ENCODE measurements at places on chromosomes 6 and 20.

GRCh38 chr6:33289784-33290315, 449 bp downstream of the PFDN6 start:
- no peak for DNase-seq

DNA sequence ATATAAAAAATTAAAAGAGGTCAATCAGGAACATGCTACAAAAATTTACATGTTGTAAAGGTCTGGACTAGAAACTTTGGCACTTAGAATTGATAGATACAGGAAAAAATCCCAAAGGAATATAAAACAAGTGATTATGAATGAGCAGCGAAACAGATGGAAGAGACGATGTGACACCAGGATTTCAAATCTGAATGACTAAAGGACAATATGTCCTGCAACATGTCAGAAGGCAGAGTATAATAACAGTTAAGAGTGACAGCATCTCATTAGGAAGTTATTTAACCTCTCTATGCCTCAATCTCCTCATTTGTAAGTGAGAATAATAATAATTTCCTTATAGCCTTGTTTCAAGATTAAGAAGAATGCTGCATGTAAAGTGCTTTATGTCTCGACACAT, 50.3 kb downstream of the FRK start:
- no peak for DNase-seq

DNA sequence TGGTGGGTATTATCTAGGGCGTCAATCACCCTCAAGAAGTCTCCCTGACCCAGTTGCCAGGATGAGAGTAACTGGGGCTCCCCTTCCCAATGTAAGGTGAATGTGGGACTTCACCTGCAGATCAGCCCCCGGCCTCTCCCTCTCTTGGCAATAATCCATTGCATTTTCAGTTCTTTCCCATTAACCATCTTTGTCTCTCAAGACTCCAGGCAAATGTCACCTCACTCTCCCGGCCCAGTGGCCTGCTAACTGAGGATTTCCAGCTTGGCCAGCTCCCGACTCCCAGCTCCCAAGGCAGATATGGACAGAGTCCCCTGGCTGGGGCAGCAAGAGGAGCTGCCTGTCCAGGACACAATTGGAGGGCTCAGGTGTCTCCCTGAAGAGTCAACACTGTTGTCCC, 7.3 kb downstream of the ETV7 start:
- DNase-seq: no peak

DNA sequence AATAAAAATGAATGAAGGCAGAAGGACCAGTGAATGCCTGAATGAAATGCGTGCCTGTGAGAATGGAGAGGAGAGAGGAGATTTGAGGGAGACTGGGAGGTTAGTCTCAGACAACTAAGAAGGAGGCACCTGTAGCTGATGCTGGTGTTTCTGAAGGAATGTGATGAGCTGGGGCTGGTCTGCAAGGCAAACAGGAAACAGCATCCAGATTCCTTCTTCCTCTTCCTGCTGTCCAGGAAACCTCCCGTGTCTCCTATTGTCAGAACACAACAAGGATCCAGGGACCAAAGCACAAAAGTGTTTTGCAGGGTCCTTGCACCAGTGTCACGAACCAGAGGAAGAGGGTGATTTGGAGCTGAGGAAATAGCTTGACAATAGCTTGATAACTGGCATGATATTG, 50.4 kb upstream of the TAB2 start:
- DNase-seq: no peak

GRCh38 chr20:59361411-59361810, 61.0 kb downstream of the EDN3 start:
- DNase-seq: no peak

DNA sequence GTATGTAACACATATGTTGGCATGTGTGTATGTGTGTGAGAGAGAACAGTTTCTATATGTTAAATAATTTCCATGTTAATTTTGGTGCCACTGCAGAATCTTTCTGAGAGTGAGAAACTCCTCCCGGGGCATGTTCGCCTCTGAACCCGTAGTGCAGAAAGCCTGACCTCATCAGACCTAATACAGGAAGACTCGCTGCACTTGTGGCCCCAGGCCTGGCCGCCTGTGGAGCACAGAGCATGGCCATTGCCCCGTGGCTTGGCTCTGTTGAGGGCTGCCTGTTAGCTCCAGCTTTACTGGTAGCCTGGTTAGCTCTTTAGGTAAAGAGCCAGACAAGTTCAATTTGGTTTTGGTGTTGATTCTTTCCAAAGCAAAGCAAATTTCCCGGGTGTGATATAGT, 25.5 kb downstream of the FARS2 start:
- no peak for DNase-seq

DNA sequence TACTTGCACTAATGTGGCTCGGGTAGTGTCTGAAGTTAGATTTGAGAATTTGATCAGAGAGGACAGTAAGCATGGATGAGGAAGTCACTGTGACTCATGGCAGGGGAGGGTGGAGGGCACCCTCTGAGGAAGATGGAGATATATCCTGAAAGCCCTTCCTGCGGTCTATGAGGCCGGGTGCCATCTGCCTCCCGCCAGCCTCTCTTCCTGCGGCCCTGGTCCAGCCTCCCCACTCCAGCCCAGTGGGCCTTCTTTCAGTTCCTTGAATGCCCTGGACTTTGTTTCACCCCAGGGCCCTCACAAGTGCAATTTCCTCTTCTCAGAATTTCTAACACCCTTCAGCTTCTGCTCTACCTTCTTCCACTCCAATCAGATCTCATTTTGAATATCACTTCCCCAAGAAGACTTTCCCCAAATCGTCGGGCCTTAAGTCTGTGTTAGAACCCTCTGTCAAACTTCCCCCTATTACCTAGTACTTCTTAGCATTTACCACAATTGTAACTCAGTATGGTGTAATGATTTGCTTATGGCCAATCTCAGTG, 20.2 kb upstream of the TNFAIP3 start:
- DNase-seq: peak; percentile 5

DNA sequence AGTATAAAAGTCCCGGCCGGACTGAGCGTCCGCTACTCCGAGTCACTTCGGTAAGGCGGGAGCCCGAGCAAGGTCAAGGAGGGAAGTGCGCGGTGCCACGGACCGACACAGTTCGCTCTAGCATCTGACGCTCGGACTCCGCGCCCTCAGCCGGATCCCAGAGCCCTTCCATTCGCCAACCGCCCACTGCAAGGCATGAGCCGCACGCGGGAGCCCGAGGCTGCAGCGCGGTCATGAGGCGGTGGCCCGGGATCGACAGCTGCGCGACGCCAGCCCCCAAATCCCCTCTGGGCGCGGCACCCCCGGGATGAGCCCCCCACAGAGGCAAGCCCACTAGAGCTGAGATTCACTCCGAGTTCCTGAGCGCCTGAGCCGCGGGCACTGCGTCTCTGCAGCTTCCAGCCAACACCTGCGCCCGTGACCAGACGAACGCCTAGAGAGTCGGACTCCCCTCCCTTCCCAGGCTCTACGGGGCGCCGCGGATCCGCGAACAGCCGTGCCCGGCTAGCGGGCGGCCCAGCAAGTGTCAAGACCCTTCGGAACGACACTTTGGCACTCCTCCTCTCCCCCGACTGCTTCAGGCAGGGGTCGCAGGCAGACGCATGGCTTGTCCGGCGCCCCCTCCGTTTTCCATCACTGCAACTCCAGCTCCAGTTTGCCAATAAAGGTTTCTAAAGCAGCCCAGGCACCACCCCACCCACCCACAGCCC, 725 bp upstream of the ISM1 start:
- no peak for DNase-seq

GRCh38 chr6:144621332-144621731, 336.2 kb downstream of the UTRN start:
- DNase-seq: no peak

- no peak for DNase-seq
These were observed 1088.7 kb upstream of the DEFB115 start for GRCh38 chr20:30168800-30169138.

DNA sequence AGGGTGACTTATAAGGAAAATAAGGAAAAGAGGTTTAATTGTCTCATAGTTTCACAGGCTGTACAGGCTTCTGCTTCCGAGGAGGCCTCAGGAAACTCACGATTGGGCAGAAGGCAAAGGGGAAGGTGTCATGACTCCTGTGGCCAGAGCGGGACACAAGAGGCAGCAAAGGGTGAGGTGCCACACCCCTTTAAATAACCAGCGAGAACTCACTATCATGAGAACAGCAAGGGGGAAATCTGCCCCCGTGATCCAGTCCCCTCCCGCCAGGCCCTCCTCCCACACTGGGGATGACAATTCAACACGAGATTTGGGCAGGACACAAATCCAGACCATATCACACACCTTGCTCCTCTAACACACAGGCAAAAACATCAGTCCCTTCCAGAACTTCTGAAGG, 254.0 kb downstream of the DLL1 start:
- no peak for DNase-seq
